Stimulated activated CD8-positive, alpha-beta memory T cell treated with anti-CD3 and anti-CD28 coated beads, Interleukin-15, amount 100 ng/mL, for 24 hours (primary cell): ENCODE measurements at places on chromosomes 1 and 21.

- no peak for DNase-seq
These were observed 97.1 kb downstream of the MACF1 start for GRCh38 chr1:39301606-39302005.

DNA sequence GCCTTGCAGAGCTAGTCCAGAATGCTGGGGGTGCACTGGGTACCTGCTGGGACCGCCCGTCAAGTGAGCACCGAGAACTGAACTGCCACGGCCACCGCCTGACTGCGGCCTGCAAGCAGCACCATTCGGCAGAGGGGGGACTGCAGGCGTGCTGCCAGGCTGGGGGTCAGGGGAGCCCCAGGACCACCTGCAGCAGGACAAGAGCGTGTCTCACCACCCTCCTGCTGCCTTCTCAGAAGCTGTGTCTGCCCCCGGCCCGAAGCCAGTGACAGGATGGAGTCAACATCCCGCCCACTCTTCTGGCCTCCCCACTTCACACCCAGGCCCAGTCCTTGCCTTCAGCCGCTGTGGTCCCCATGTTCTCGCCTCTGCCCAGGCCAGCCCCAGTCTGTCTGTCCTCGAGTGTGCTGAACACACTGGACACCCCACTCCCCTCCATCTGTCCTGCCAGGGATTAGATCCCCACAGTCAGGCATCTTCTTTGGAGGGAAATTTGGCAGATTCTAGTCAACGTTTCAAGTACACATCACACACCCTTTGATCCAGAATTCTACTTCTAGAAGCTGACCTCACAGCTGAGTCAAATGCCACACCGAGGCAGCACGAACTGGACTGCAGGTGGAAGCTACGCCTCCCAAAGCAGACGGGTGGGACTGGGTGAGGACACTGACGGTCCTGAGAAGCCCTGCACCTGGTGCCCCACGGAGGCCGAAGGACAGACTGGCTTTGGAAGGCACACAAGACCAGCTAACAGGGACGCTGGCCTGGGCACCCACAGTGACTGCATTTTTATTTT is 26.0 kb downstream of the PTTG1IP start:
- no peak for DNase-seq

DNA sequence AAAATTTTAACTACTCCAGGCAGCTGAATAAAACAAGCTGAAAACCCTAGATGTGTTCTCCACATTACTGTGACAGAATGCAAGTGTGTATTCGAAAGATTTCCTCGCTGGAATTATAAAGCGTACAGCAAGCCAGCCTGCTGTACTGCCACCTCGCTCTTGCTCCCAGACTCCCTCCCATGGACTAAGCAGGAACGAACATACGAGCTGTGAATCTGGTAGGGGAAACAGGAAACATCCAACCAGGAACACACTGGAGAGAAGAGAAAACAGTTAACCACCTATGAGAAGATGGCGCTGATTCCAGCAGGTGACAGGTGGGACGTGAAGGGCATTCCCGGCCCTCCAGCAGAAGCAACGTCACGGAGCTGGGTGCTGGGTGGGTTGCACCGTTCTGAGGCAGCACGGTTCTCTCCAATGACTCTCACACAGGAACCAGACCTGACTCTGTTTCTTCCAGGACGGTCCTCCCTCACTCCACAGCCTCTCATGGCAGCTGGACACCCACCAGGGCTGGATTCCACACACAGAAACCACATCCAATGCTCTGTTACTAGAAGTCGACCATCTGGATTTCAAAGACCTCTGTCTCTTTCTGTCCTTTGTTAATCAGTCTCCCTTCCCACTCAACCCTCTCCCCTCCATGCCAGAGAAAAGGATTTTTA is 219.2 kb downstream of the RERE start:
- DNase-seq, result no peak

DNA sequence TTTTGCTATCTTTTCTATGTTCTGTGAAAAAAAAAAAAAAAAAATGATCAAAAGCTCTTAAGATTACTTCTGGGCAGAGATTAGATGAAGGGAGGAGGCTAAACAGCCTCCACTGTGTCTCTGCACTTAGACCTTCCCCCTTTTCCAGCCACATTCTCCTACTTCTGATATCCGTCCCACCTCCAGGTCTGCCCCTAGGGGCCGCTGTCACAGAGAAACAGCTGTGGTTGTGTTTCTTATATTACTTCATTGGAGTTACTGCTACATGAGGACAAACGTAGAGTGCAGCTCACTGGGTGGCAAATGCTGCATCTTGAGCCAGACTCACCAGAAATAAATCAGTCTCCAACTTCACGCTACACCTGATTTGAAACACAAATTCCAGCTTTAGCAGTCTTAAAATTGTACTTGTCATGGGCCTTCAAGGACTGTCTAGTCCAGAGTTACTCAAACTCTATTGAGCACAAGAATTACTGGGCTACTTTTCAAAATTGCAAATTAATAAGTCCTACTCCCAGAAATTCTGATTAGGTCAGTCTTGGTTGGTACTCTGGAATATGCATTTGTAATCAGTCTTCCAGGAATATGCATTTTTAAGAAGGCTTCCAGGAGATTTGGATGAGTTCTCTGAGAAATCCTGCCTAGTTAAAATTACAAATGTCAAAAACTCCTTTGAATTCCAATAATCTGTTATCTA is 125.2 kb upstream of the PTBP2 start:
- no peak for DNase-seq

DNA sequence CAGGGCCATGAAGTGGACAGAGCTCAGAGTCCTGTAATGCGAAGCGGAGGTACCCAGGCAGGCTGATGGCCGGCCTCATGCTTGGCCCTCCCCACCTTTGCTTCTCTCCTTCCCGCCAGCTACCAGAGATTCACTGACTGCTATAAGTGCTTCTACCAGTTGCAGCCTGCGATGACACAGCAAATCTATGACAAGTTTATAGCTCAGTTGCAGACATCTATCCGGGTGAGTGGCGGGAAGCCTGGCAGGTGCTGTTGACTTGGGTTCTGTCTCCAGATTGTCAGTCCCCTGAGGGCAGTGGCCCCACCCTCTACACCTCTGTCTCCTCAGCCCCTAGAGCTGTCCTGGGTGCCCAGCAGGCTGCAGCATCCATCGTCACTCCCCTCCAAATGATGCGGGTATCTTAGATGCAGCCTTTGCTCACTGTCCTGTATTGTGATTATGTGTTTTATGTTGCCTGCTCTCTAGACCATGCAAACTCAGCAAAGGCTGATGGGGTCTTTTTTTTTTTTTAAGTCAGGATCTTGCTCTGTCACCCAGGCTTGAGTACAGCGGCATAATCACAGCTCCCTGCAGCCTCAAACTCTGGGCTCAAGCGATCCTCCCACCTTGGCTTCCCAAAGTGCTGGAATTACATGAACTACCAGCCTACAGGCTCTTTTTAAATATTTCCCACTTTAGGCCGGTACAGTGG is 9.6 kb upstream of the BGLAP start:
- no peak for DNase-seq

GRCh38 chr1:203093754-203094410 is 8.1 kb upstream of the MYOG start:
- DNase-seq, result no peak

GRCh38 chr1:165114889-165115285 is 241.6 kb downstream of the LMX1A start:
- no peak for DNase-seq

GRCh38 chr21:31895077-31895835 is 22.4 kb downstream of the HUNK start:
- no peak for DNase-seq

- DNase-seq, result no peak
These were observed 64.2 kb downstream of the SELENOF start for GRCh38 chr1:86849756-86850155.

DNA sequence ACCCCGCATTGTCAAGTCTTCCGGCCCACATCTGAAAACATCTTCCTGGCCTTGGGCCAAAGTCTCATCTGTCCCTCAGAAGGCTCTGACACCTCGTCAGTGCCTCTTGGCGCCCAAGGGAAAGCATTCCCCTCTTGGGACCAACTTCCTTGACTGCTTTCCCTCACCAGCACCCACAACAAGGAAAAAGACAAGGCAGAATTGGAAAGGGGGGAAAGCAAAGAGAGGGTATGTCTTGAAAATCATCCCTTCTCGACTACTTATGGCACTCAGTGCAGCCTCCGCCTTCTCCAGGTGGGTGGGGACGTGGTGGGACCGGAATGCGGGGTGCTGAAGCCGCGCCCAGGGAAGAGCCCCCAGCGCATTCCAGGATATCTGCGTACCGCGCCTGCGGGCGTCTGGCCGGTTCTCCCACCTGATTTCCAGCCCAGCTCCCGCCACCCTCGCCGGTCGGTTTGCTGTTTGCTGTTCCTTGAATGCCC is 554 bp upstream of the SLC39A1 start:
- DNase-seq, result no peak

DNA sequence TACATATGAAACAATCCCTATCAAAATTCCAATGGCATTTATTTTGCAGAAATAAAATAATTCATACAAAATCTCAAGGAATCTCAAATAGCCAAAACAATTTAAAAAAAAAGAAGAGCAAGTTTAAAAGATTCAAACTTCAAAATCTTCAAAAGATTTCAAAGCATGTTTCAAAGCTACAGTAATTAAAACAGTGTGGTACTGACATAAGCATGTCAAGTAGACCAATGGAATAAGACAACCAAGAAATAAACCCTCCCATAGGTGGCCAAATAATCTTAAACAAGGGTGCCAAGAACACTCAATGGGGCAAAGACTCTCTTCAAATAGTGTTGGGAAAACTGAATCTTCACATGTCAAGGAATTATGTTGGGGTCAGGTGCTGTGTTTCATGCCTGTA is 28.0 kb upstream of the UCK2 start:
- DNase-seq, result no peak

- no peak for DNase-seq
These were observed 5.9 kb upstream of the CDC20 start for GRCh38 chr1:43352881-43353280.

DNA sequence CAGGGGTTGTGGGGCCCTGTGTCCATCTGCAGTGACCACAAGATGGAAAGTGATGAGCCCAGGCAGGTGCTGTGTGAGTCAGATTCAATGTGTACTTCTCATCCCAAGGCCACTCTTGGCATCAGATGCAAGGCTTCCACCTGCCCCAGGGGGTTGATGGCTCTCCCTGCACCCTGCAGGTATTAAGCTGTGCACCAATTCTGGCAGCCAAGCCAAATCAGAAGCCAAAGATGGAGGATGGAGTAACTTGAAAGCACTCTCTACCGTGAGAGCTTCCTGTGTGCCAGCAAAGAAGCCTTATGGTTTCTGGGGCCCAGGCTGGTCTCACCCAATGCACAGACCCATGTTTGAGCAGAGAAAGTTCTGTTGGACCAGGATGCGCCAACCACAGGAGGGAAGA is 44.3 kb upstream of the TENT5C start:
- DNase-seq, result no peak

- no peak for DNase-seq
These were observed 37.1 kb downstream of the JUN start for GRCh38 chr1:58746757-58747156.

DNA sequence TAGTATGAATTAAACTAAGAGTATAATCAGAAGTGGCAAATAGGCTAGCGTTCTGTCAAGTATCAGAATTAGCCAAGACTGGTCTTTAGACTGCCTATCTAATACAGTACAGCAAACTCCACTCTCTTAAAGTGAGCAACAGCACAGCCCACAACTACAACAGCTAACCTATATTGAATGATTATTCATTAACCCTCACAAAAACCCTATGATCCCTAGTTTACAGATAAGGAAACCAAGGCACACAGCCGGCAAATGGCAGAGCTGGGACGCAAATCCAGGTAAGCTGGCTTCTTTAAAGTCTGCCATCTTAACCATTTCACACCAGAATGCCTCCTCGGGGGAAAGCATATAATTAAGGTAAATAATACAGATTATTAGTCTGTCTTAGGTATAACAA is 52.0 kb downstream of the TP53BP2 start:
- no peak for DNase-seq

- no peak for DNase-seq
These were observed 136.9 kb downstream of the BARHL2 start for GRCh38 chr1:90580176-90580575.

GRCh38 chr21:24275616-24276015 is 1331.7 kb downstream of the MRPL39 start:
- no peak for DNase-seq

DNA sequence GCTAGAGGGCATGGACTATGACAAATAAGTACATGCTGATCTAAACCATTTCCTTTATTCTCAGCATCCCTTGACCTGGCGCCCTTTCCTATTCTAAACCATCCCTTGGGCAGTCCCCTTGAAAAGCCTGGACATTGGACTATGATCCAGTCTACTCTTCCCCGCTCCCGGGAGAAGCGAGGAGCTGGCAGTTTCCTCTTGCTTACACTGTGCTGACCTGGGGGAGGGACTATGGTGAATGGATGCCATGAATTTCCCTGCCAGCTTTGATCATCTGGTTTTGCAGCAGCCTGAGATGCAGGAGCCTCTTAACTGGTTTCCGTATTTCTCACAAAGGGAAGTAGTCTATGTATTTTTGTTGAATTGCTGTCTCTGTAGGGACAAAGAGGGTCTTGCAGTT is 121.7 kb downstream of the KIF26B start:
- DNase-seq, result no peak

DNA sequence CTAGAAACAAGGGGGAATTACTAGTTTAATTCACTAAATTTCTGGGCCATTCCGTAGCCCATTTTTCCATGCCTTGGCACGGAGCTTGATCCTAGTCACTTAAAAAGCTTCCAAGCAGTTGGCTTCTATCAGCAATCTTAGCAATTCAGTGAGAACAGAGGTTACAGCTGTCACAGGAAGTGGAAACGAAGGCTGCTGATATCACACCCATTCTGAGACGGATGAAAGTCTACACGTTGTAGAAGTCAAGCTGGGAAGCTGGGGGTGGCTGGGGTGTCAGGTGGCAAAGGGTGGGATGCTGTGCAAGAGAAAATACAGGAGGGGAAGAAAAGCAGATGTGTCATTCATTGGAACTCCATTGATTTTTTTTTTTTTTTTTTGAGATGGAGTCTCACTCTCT is 11.8 kb upstream of the STMN1 start:
- DNase-seq, result no peak

DNA sequence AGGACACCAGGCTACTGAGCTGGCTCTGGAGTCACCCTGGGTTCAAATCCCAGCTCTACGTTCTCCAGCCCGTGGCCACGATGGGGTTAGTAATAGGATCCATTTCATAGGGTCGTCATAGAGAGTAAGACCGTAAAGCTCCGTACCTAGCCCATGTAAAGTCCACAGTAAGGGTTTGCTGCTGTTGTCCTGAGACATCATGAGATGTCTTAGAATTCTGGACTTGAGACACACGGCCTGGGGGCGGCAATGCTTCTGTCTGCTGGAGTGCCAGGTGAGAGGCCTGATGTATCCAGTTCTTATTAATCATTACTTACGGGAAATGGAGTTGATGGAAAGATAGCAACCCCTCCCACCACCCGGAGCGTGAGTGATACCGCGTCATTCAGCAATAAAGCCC is 3.6 kb downstream of the TCP10L start:
- DNase-seq, result no peak

DNA sequence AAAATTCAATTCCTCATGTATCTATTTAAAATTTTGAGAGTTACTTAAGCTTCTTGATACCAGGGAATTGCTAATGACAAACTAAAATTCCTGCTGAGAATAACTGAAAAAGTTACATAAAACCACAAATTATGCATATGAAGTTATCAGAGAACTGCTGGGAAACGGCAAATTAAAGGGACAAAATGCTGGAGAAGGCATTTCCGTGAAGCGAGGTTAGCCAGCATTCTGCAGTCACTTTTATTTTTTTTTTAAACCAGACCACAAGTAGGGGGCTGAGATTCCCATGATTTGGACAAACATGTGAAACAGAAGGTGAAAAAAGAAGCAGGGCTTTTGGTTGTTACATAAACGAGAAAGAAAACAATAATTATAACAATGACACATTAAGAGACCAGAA is 737.6 kb upstream of the CHRM3 start:
- DNase-seq, result no peak

GRCh38 chr1:6148497-6149241 is 31.5 kb downstream of the CHD5 start:
- DNase-seq, result peak; percentile 52
